Small intestine (tissue), 16 donors: ENCODE measurements at places on chromosomes 13 and 19. TPM values are rescaled to one million over a fixed set of nuclear protein-coding genes. Genes with fewer than 3 reads are reported as not detected.

MAB21L1 gene
- polyA plus RNA-seq = 1.4 TPM

- DNase-seq = peak; percentile 41
Measured at GRCh38 chr13:39616087-39616694, 13.2 kb upstream of the LHFPL6 start.

- no peak for DNase-seq
Measured at GRCh38 chr13:30124131-30124768, 183.1 kb downstream of the KATNAL1 start.

DNA sequence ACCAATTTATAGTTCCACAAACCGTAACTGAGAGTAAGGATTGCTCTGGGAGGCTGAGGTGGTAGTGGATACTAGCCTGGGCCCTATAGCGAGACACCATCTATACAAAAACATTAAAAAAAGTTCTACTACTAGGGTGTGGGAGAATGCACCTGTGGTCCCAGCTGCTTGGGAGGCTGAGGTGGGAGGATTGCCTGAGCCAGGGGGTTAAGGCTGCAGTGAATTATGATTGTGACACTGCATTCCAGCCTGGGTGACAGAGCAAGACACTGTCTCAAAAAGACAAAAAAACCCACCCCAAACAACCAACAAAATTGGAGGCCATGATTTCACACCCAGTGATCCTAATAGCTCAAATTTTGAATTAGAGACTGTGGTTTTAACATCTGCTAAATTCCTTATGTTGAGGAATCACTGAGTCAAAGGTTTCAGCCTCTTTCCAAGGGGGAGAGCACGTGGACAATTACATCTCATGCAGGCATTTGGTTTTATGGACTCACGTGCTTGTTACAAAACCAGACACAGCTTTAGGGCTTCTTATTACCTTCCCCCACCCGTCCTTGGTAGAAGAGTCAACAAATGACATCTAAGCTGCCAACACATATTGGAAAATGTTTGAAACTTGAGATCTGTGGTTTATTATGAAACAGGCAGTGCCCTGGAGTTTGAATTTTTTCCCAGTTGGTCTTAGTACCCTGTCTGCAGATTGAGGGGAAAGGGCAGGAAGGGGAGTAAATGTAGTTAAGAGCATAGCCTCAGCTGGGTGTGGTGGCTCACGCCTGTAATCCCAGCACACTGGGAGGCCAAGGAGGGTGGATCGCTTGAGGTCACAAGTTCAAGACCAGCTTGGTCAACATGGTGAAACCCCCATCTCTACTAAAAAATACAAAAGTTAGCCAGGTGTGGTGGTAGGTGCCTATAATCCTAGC is 18.5 kb downstream of the CYP2A6 start:
- peak; percentile 94 for DNase-seq

GRCh38 chr19:14097532-14098151 is 7.1 kb upstream of the SAMD1 start:
- no peak for DNase-seq

GRCh38 chr13:101140087-101140770 is 276.1 kb downstream of the NALCN start:
- DNase-seq = no peak
